ENCODE measurements at places on chromosomes 3 and 15.
A peak's percentile ranks its signal among the peaks of the same experiment; 100 is the strongest.

DNA sequence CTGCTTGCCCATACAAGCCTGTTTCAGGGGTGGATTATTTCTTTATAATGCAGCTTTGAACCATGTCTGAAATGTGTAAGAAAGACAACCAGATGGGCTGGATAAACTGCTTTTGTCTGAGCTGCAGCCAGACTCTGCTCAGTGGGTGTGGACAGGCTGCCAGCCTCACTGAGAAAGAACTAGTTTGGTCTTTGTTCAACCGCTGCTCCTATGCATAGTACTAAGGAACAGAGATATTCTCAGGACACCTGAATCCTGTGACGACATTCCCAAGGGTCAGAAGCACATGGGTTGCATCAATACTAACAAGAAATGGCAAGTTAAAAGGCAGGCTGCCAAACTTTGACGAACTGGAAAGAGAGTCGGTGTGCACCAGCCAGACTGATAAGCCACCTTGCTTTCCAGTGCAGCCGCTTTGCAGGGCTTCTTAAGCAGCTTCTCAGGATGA, 57.2 kb downstream of the PLD1 start:
- no peak for DNase-seq

- no peak for DNase-seq
Measured at GRCh38 chr3:155772801-155773200, 27.9 kb upstream of the PLCH1 start.

GRCh38 chr3:120496278-120497002, 45.6 kb upstream of the FSTL1 start:
- no peak for DNase-seq

- no peak for DNase-seq
Measured at GRCh38 chr3:66200786-66201185, 20.0 kb upstream of the SLC25A26 start.

- DNase-seq: no peak
Measured at GRCh38 chr3:189262746-189263145, 91.0 kb downstream of the TPRG1 start.

DNA sequence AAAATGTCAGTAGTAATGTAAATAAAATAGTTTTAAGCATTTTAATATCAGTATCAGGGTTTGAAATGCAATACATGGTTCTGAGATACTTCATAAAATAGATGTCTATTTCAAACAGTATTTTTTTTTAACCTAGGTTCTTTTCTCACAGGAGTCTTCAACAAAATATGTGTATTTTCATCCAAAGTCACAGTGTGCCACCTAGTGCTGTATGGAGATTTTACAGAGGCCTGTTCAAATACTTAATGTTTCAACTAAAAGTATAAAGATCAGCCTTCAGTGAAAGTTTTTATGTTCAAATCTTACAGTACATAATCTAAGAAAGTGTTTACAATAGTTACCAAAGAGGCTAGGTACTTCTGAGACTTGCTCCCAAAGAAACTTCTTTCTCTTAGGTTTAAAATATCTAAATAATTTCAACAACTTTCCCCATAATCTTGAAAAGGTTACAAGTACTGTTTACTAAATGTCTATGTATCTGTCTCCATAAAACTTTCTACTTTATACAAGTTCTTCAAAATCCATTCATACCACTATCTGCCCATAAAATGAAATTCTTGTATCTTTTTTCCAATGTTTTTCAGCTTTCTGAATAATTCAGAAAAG, 38.3 kb downstream of the SCAPER start:
- peak; percentile 15 for DNase-seq

DNA sequence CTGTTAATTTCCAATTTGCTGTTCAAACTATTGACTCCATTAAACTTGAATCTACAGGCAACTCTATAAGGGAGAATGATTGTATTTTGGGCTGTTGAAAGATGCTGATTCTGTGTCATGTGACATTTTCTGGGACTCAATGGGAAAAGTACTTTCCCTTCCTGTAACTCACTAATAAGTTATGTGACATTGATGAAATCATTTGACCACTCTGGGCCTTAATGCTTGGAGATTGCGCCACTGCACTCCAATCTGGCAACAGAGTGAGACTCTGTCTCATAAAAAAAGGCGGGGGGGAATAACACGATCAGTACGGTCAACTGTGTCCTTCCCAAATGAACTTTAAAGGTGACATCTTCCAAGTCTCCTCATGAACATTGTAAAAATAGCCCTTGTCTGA, 215.2 kb upstream of the SGO1 start:
- DNase-seq: no peak

DNA sequence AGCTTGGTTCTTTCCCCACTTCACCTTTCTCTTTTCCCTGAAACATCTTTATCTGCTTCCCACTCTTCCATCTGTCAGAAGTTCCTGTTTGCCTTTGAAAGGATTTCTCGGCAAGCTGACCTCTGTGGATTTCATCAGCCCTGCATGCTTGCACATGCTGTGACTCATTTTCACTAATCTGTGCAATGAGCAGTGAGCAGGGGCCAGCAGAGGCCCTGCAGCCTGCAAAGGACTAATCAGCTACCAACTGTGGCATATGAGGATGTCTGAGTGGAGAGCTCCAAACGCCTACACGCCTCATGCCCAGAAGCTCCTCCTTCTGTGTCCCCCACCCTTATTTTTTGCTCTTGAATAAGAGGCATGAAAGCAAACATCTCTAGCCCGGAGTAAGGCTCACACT, 333.0 kb upstream of the SEMA6D start:
- no peak for DNase-seq

- no peak for DNase-seq
Measured at GRCh38 chr3:24764236-24764915, 269.7 kb upstream of the THRB start.

- DNase-seq: no peak
Measured at GRCh38 chr3:187838016-187838540, 92.8 kb upstream of the BCL6 start.

DNA sequence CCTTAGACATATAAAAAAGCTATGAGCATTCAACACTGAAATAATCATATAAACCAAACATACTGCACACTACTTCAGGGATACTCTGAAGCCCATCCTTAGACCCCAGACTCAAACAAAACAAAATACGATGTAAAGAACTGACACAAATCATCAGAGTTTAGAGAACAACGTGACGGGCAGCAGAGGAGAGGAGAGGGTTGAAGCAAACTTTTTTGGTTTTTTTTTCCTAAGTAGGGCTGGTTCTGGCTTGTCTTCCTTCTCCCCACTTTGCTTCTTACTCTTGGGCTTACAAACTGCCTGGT, 34.7 kb downstream of the GAP43 start:
- no peak for DNase-seq

- no peak for DNase-seq
Measured at GRCh38 chr3:25173606-25174005, 254.5 kb upstream of the RARB start.

GRCh38 chr3:55870594-55870993, 383.5 kb upstream of the WNT5A start:
- no peak for DNase-seq

- peak; percentile 50 for DNase-seq
Measured at GRCh38 chr3:65672871-65673815, 365.6 kb downstream of the MAGI1 start.

DNA sequence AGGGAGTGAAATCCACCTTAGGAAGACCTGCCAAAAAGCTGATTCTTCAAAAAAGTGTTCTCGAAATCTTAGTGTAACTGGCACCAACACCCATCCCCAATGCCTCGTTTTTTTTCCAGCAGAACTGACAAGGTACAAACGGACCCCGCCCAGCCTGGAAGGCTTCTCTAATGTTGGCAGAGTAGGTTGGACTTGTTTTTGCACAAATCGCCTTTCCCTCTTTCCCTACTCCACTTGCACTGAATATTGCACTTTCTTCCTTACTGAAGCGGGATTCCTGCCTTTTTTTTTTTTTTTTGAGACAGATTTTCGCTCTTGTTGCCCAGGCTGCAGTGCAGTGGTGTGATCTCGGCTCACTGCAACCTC, 544 bp upstream of the TIMMDC1 start:
- DNase-seq: no peak

DNA sequence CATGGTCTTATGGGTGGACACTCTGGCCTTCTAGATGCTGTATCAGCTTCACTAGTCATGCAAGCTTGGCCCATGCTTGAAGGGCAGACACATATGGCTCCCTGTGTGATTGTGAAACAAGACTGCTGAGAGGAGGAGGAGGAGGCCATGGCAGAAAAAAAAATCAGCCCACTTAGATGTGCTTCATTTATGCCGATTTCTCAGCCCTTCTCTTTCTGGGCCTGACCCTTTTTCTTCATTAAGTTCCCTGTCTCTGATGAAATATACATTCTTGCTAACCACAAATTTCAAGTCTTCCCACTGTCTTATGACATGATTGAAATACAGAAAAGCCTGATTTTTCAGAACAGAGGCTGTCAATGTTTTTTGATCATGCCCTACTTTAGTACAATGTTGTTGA, 213.0 kb upstream of the FEZF2 start:
- no peak for DNase-seq

GRCh38 chr15:43828061-43828657, 1.4 kb downstream of the WDR76 start:
- DNase-seq: no peak

- no peak for DNase-seq
Measured at GRCh38 chr15:80730387-80730786, 35.3 kb downstream of the ABHD17C start.

- DNase-seq: no peak
Measured at GRCh38 chr3:9247361-9247940, 2.0 kb downstream of the SRGAP3 start.

- peak; percentile 23 for DNase-seq
Measured at GRCh38 chr15:81752546-81752942, 293.3 kb downstream of the MEX3B start.

DNA sequence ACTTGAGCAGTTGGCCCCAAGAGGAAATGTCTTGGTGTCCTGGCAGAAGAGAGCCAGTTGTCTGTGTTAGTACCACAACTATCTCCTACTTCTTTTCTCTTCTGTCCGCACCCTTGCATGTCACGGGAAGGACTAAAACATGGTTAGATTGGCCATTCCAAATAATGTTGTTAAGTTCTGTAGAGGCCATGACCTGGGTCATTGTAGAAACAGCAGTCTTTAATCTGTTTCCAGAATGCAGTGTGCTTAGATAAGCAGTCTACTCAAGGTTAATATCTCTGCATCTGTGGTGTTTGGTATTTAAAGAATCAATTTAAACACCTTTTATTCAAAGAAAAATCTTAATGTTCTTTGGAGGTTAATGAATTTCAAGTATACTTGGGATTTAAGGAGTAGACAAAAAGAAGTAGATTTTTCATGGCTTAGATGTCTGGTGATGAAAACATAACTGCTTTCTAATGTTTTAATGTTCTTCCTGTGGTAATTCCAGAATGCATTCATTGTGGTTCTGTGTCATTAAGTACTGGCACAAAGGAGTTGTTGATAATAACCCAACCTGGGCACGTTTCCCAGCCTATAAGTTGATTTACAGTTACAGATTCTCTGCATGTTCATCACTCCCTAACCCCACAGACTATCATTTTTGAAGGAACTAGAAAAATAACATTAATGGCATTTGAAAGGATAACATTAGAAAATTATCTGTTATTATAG, 58.9 kb downstream of the TMEM108 start:
- no peak for DNase-seq

GRCh38 chr3:15011174-15011573, 53.9 kb downstream of the MRPS25 start:
- DNase-seq: no peak

GRCh38 chr3:130950124-130950523, 56.2 kb downstream of the ATP2C1 start:
- no peak for DNase-seq

DNA sequence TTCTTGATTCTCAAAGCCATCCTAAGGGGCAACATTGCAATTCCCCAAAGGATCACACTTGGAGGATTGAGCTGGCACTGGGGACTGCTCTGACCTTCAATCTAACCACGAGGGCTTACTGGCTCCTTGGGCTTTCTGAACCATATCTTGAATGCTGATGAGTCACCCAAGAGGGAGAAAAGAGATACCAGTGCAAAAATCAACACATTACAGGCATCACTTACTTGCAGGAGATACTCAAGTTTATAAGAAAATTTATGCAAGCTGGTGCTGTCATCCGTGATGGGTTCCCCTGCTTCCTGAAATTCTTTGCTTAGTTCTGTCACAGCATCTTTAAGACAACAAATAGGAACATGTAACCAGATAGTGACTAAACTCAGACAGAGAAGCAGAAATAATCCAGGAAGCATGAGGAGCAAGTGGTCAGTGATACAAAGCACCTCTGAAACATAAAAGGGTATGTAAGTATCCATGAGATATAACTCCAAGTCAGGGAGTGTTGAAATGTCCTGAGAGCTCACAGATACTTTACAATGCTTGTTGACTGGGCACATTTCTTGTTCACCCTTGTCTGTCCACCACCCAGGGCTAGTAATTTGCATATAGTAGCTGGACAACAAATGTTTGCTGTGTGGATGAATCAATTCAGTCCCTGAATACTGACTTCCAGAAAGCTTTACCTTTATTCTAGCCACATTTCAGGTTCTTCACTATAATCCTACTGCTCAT, 14.1 kb downstream of the FYCO1 start:
- DNase-seq: no peak

DNA sequence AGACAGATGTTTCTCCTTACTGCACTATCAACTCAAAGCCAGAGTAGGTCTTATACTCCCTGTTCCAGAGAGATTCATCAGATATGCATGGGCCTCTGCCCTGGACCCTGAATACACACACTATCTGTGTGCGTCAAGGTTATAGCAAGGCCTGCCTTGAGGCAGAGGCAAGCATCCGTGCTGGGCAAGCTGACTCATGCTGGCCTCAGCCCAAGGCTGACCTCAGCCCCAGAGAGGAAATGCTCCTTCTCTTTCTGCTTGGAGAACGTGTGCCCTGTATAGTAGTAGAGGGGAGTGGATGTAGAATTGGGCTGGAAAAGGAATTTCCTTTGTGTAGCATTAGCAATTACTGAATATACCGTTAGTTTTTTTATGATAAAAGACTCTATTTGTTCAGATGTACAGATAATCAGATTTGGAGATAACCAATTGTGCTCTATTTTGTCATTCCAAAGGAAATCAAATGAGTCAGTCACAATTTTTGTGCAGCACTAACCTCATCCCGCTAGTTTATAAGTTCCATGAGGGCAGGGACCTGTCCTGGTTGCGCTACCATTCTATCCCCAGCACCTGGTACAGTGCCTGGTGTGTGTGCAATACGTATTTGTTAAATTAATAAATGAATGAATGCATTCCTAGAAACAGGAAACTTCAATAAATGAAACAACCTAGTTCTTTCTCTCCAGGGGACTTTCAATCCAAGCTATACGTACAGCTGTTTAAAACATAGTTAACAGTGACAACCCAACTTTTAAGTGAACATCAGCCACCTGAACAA, 13.3 kb upstream of the PAQR9 start:
- DNase-seq: peak; percentile 54

DNA sequence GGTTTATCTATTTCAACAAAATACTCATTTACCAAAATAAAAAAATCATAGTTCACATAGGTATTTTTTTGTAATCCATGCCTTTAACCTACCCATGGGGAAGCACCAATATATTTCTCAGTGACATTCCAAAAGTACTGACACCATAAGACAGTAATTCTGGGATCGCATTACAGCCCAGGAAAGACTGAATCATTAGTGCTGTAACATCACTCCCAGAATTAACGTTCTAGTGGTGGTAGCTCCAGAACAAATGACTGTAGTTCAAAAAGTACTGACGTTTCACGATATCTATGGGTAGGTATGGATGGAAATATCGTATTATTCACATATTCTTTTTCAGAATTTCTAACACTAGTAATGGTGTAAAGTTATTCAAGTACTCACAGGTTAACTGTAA, 54.3 kb upstream of the NEK10 start:
- DNase-seq: no peak

All from midbrain (tissue), 1 donor.